Hematopoietic multipotent progenitor cell treated with erythropoietin and hydrocortisone succinate and interleukin-3 and kit ligand, for 6 days (in vitro differentiated cells): ENCODE measurements at places on chromosomes 4 and X.

DNA sequence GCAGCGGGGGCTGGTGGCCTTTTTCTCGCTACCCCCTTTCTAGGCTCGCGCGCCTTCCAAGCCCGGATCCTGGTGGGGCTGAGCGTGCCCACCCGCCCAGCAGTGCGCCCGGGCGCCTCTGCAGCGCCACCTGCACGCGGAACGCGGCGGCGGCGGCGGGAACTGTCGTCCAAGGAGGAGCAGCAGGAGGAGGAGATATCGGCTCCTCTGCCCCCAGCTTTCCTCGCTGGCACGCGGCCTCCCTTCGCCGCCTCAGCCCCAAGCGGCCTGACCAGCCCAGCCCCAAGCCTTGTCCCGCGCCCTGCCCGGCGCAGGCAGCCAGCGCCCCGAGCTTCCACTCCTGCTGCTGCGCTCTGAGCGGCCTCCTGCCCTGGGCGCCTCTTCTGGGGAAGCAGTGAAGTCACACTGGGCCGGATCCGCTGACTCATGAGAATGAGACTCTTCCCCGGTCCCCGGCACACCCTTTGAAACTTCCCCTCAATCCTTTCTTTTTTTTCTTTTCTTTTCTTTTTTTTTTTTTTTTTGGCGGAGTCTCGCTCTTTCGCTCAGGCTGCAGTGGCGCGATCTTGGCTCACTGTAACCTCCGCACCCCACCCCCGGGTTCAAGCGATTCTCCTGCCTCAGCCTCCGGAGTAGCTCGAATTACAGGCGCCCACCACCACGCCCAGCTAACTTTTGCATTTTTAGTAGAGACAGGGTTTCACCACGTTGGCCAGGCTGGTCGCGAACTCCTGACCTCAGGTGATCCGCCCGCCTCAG, 10.6 kb upstream of the ELF4 start:
- peak; percentile 80 for DNase-seq

DNA sequence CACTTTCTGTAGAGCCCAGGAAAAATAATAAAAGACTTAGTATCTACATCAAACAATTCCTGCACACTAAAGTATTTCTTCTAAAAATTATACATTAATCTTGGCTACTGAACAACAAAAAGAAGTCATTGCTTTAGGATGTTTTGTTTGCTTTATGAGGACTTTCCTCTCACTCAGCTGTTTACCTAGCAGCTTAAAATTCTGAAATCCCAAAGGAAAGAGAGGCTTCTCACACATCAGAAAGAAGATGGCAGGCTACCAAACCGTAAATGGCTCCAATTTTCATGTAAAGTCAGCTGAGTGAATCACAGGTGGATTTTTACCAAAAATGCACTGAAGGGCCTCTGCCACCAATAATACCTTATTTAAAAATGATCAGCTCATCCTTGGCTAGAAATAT, 9.0 kb upstream of the TRPC3 start:
- no peak for DNase-seq

DNA sequence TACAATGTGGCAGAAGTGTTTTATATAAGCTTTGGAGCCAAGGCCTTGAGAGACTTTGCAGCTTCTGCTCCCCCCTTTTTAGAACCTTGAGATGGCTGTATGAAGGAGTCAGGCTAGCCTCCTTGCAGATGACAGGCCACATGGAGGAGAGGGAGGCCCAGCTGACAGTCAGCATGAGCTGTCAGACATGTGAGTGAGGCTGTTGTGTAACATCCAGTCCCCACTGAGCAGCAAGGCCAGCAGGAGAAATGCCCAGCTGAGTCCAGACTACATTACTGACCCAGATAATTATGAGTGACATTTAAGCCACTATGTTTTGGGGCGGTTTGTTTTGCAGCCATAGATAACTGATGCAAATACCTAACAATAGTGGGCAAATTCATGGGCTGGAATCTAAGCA, 515.3 kb upstream of the ARX start:
- DNase-seq = no peak

GRCh38 chr4:176261481-176261880, 7.5 kb downstream of the ASB5 start:
- DNase-seq = no peak

GRCh38 chr4:41399231-41399630, 138.7 kb upstream of the LIMCH1 start:
- DNase-seq = no peak

DNA sequence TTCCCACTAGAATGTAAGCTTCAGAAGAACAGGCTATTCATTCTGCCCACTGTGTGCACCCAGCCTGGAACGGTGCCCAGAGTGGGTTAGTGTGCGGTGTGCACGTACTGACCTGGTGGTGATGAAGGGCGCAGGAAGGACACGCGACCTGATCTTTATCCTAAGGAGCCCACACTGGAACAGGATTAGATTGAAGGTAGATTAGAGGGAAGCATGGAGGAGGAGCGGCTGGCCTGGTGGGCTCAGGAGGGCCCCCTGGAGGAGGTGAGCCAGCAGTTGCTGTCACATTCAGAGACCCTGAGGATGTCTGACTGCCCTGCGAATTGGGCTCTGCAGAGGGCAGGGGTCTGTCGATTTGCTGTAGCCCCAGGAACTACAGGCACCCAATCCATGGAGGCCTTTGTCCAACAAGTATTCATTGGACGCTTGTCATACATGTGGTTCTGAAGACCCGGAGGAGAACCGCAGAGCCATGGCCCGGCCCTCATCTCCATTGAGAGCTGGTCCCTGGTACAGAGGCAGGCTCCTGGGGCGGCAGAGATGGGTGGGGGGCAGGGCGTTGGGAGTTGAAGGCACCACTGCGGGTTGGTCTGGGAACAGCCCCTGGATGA, 73.2 kb downstream of the HTRA3 start:
- DNase-seq = no peak

GRCh38 chrX:144335402-144335801, 451.5 kb downstream of the UBE2NL start:
- DNase-seq = no peak

GRCh38 chrX:105263171-105263570, 42.7 kb upstream of the TEX13A start:
- no peak for DNase-seq

- DNase-seq = no peak
Observed at GRCh38 chr4:24010994-24011393, 121.1 kb upstream of the PPARGC1A start.

GRCh38 chr4:104163820-104164219, 330.9 kb downstream of the CXXC4 start:
- DNase-seq = no peak

DNA sequence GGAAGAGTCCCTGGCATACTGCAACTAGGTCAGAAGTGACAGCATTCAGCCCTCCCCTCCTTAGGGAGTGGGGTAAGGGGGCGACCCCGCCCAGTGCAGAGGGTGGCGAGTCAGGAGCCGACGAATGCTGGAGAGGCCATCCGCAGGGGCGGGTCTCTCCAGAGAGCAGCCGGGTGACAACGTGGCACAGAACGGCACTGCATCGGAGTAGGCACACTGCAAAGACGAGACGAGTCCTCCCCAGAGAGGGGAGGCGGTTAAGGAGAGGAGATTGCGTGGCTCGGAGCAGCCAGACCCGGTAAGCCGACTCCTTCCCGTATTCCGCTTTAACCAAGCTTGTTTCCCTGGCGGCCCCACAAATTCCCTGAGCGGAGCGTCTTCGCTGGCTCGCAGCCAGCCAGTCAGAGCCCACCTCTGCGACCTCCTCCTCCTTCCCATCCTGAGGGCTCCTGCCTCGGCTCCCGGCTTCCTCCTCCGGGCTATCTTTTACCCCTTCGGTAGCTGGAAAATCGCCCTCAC, 54.9 kb downstream of the LINC00632 start:
- no peak for DNase-seq

DNA sequence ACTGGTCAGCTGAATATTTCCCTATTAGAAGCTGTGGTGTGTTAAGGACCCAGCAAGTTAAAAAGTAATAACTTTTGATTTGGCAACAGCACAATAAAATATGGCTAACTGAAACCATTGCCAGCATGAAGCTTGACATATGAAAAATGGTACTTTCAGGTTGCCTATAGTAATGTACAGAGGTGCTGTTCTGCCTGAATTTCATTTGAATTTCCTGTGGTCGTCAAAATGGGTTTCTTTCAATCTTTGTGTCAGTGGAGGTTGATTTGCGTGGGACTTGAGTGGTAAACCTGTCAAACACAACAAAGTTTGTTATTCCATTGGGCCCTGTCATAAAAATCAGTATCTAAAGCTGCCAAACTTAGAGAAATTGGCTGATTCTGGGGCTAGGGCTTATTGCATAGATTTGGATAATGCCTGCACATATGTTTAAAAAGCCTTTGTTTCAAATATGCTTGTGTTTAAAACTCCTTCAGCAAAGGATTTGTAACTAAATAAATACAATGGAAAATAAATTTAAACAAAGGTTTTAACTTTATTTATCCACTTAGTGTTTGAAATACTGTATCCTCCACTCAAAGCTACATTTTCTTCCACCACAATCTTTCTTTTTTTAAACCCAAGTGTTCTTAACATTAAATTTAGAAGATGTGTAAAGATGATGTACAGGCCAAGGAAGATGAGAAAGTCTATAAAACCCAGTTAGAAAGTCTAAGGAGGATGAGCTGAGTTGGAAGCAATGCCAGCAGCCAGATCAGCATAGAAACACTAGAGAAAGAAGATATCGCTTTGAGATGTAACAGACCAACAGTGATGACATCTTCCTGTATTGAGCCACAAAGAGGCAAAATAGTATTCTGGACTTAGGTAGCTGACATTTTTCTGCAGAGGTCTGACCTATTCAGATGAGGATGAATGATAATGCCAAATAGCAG, 134.8 kb upstream of the GIMD1 start:
- no peak for DNase-seq
